ENCODE measurements at places on chromosomes 2 and 18.

DNA sequence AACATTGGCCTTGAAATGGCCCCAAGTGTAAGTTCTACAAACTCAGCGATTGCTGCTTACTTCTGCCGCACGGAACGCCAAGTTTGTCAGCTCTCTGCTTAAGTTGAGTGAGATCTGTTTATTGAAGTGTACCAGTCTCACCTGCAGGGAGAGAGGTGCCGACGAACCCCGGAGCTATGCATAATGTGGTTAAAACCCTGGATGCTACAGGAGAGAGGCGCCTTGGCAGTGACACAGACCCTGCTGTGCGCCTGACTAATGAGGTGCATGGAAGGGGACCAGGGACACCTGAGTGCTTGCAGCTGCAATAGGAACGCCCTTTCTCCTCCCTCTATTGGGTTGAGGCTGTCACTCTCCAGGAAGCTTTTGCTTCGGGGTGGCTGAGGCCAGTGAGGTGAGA is 979 bp downstream of the SLC9A2 start:
- no peak for DNase-seq

GRCh38 chr2:113692698-113693428 is 63.6 kb downstream of the SLC35F5 start:
- no peak for DNase-seq

DNA sequence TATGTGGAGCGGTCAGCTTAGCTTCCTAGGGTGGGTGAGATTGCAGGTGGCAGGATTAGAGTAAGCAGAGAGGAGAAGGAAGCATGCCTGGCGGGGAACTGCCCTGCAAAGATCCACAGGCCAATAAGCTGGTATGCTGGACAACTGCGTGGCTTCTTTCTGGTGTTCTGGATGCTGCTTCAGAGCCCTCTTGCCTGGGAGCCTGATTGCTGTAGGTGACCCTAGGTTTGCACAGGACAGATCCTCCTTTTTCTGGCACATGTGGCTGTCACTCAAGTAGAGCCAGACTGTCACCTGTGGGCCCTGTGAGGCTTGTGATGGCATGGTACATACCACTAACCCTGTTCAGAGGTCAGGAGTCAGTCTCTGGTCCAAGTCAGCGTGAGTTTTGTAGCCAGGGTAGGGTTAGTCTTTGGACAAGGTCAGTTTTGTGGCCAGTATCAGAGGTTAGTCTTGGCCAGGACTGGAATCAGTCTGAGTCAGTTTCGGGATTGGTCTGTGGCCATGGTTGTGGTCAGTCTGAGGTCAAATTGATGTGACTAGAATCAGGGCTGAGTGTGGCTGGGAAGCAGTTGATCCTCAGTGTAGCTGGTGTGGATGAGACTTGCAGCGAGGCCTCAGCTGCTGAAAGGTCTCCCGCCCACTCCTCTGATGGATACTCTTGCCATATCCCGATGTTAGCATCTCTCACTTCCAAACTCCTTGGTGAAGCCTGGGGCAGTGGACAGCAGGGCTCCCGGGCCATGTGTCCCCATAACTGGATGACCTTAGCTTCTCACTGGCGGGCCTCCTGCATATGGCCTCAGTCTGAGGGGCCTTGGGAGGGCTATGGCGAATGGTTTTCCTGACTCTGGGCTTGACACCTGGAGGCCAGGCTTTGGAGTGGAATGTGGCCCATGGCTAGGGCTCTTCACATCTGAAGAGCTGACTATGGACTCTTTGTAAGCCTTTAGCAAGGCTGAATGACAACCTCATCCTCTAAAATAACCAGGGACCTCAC is 260.5 kb downstream of the DYSF start:
- no peak for DNase-seq

DNA sequence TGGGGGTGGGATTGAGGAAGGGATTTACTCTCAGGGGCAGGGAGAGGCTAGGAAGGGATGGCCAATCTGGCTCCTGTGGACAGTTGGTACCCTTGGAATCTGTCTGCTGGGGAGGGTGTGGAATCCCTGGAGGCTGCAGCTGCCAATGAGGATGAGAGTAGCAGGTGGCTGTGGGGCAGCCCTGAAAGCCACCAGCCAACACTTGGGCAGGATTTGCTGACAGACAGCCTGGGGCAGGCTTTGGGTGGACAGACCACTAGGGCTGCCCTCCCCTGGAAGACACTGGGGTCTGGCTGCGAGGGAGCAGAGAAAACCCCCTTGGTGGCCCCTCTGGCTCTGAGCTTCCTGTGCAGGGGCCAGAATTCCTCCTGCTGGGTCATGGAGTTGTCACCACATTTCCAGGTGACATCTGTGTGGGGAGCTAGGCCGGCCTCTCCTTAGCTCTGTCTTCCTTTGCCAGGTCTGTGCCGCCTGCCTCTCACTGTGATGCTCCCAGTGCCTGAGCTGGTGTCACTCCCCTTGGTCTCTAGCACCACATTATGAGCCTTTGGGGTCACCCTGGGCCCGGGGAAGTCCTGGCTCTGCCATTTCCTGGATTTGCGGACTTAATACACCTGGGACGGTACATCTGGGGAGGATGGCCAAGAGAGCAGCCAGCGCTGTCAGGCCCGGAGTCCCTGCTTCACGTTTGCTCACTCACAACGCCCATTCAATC is 13.4 kb upstream of the ARHGEF4 start:
- DNase-seq, result no peak
